Ureter (tissue), 1 donor: ENCODE measurements at places on chromosomes 11 and 22.

DNA sequence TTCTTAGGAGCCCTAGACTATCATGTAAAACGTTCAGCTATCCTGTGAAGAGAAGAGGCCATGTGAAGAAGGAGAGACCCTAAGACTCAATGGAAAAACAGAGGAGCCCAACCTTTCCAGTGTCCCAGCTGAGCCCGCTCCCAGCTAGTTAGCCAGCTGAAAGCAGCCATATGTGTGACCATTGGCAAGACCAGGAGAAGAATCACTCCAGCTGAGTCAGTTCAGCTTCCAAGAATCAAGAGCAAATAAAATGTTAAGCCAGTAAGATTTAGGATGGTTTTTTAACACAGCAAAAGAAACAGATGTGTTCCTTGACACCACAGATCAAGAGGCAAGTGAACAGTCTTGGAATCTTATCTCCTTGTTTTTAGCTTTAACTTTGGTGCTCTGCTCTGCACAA lies 108.0 kb downstream of the CCDC81 start:
- DNase-seq = no peak

GRCh38 chr11:28038775-28039174 lies 69.2 kb downstream of the KIF18A start:
- DNase-seq = no peak

DNA sequence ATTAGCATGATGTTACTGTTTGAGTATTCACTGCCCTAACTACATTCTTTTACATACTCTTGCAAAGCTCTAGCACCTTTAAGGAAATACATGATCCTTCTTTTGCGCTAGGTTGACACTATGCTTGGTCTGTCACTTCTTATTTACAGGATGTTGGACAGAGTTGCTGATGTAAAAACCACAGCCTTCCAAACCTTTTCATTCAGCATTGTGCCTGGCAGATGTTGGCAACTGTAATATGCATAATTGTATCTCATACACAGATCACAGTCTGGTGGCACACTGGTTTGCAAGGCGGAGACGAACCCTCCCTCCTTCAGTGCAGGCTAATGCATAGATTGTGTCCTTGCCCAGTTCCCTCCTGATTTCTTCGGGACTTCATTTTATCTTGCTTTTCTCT lies 224.1 kb downstream of the SNX19 start:
- no peak for DNase-seq

DNA sequence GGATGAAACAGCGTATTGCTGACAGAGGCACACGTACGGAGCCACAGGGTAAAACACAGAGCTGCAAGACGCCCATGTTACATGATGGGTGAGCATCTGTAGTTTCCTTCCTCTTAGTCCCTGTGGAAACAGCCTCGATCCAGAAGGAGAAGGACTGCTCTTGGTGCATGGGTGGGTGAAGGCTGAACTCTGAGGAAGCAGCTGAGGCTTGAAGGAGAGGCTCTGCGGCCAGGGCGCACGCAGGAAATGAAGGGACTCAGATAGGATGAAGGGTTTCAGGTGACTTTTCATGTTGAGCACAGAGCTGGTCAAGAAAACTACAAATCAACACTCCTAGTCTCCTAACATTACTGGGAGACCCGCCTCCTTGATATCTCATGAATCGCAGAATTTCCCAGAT lies 65.7 kb upstream of the ADA2 start:
- no peak for DNase-seq

DNA sequence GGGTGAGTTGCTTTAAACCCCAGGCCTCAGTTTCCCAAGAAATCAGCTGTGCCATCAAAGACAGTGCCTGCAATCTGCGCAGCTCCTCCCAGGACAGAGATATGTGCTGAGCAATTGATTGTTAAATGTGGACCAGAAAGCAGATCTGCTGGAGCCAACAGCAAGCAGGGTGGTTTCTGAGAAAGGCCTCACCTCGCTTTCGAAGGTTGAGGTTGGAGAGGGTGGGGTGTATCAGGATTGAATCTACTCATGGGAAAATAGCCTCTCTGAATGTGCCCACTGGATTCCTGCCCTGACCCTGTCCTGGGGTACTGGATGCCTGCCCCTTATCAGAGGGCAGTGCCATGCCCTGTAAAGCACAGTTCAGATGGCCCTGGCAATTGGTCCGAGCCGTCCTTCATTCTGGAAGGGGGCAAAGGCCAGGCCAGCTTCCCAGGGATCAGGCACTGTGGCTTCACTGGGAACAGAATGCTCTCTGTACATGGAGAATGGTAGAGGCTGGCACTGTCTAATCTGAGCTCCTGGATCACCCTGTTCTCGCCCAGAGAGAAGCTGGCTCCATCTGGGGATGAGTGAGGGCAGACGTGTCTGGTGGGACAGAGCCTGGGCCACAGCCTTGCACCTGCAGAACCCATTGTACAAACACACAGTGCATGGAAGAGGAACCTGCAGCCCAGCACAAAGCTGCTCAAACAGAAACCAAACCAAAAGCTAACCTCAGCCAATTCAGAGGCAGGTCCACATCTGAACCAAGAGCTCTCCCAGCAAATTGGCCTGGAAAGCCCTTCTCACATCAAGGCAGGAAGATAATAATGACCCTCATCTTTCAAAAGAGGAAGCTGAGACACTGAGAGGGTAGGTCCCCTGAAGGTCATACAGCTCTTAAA lies 15.2 kb downstream of the DHCR7 start:
- no peak for DNase-seq

DNA sequence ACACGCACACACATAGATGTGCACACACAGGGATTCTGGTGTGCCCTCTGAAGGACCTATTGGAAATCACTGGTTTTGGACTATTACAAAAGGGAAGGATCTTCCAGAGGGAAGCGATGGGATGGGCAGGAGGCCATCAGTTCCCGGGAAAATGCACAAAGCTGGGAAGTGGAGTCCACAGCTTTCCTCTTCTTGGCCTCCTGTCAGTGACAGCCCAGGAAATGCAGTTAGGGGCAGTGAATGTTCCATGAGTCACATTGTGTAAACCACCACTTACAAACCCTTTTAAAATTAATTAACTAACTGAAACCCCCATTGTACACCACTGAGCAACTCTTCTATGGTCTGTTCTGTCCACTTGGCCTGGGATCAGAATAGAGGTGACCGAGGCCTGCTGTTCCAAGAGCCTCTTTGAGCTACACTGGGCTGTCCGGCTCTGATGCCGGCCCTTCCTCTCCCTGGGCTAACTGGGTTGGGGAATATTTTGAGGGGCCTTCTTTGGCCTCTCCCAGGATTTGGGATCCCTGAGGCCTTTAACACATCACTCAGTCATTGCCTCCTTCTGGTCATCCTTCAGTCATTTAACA lies 137.7 kb downstream of the FEZ1 start:
- no peak for DNase-seq

DNA sequence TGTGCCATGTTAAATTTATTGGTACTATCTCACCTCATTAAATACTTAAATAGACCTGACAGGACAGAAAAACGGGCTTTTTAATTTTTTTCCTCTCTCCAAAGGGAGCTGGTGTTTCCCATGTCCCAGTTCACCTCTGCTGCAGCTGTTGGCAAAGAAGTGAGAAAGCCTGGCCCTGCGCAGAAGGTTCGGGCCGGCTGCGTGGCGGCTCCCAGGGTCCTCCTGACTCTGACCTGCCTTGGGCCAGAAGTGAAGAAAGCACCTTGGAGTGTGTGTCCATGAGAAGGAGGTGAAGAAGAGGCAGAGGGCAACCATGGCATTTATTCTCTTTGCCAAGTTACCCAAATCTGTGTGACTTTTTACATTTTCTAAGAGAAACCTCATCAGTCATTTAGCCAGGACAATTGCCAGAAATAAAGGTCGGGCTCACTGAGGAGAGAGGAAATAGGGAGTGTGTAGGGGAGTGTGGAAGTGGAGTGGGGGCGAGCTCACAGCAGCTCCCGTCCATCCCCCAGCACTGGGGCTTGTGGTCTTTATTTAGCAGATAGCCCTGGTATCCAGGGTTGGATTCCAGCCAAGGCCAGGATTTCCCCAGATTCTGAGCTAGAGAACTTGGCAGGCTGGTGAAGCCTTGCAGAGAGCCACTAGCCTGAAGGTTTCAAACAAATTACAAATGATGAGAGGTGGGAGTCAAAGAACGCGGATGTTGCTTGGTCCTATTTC lies 102.4 kb upstream of the CADM1 start:
- DNase-seq = no peak

DNA sequence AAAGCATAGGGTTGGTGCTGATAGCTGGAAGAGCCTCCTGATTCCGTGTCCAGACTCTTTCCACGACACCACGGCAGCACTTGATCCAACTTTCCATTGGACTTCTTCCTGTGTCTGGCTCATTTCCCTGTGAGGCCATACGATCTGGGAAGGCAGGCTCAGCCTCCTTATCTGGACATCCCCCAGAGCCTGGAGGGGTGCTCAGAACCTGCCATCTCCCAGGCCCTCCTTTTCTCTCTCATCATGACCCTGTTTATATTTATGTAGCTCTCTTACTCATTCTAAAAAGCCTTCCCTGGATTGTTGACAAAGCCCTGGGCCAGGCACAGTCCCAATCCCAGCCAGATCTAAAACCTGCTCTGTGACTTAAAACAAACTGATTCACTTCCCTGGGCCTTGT lies 7.8 kb upstream of the BCL9L start:
- peak; percentile 61 for DNase-seq

DNA sequence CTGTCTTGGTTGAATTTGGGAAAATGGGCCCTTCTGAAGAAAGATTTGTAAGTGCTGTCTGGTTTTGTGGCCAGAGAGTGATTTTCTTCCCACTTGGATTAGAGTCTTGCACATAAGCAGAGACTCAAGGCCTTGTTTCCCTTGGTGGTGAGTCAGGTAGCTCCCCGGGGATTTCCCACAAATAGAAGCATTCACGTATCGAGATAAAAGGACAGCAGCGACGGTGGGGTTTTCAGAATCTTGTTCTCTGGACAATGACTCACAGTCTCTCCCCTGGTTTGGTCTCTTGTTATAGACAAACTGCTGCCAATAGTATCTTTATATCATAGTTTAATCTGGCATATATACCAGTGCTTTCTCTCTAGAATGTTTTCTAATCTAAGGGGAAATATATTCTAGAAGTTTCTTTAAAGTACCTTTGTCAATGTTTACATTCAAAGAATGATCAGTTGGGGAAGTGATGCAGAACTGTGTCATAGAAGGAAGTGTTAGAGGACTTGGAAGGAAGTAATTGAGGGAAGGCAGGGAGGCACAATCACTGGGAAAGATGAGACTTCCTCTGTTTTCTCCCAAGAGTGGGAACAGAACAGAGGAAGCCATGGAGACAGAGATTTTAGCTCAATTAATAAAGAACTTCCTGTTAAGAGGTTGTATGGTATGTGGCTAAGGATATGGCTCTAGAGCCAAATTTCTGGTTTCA lies 18.1 kb downstream of the POLA2 start:
- no peak for DNase-seq

DNA sequence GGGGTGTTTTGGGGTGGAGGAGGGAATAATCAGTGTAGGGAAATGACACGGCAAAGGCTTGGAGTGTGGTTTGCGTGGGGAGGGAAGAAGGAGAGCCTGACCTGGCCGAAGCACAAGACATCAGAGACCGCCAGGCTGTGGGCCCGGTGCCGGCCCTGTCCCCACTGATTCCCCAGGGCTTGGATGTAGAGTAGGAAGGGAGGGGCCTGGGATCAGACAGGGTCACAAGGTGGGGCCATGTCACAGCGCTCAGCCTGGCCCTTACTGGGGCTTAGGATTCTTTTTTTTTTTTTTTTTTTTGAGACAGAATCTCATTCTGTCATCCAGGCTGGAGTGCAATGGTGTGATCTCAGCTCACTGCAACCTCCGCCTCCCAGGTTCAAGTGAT lies 9.8 kb downstream of the PICK1 start:
- DNase-seq = no peak

DNA sequence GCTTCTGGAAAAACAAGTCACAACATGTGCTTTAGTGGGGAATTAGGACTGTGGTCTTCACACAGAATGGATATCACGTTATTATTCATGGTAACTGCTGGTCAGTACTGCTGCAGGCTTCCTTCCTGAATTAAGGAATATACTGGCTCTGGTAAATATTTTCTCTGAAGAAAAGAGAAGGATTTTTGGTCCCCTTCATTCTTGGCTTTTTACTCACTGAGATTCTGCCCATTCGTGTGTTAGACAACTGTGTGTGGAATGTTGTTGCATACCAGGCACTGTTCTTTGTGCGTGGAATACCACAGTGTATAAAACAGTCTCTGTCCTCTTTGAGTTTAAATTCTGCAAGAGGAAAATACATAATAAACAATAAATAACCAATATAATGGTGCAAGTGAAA lies 80.3 kb downstream of the ALX4 start:
- DNase-seq = no peak
